ENCODE measurements at places on chromosomes 1 and 21.

- DNase-seq = no peak
These were observed 7.7 kb upstream of the ATP1A1 start for GRCh38 chr1:116365353-116365780.

DNA sequence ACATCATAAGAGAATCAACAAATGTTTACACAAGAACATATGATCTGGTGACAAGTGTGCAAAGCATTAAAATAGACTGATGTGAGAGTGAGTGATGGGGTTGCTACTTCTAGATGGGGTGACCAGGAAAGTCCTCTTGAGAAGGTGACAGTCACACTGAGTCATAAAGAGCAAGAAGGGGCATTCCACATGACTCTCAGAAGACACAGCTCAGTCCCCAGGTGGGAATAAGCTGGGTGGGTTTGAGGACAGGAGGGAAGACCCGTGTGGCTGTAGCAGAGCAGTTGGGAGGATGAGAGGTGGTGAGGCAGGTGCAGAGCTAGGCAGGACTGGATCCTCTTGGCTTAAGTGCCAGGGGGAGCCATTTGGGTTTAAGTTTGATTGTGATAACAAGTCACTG, 53.1 kb downstream of the TNR start:
- DNase-seq = no peak

DNA sequence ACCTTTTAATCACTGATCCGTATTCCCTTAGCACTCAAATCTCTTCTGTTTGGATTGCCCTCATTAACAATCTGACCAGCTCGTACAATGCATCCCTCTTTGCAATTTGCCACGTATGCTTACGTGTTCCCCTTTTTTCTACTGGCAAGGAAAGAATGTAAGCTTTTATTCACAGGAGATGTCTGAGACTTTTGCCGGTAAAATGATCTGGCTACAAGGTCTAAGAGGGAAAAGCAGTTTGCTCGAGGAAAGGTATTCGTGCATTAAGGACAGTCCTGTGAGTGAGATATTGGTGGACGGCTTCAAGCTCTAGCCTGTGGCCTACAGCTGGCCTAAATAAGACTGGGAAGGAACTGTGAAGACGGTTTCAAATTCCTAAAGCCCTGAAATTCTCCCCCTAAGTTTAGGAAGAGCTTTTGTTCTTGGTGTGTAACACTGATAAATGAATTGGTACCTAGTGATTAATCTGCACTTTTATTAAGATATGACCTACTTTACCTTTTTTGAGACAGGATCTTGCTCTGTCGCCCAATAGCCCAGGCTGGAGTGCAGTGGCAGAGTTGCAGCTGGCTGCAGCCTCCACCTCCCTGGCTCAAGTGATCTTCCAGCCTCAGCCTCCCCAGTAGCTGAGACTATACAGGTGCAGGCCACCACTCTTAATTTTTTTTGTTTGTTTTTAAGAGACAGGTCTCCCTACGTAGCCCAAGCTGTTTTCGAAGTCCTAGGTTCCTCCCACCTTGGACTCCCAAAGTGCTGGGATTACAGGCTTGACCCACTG, 895 bp upstream of the UBR4 start:
- no peak for DNase-seq

- no peak for DNase-seq
These were observed 10.7 kb downstream of the LRRC47 start for GRCh38 chr1:3785456-3786157.

DNA sequence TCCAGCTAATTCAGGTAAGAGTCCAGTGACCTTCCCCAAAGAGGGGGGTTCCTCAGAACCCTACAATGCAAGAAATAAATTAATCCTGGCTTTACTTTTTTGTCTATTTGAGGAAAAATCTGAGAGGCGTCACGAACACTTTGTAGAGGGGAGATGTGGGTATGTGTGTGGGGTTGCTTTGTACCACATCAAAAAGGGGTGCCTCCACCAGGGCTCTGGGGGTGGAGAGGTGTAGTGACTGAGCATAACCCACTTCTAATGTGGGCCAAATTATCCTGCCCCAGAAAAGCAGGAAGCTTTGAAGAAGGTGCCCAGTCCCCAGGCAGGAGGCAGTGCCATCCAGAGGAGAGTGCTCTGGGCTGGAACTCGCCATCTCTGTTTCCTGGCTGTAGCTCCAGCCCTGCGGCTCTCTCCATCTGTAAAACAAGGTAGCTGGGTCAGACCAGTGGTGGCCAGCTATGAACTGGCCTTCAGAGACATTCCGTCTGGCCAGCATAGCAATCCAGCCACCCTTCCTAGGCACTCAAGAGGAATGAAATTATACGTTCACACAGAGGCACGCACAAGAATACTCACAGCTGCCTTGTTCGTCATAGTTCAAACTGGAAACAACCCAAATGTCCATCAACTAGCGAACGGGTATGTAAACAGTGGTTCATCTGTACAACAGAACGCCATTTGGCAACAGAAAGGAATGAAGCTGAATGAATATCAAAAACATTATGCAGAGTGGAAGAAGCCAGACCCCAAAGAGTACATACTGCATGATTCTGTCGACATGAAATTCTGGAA, 45.4 kb upstream of the TNFRSF1B start:
- no peak for DNase-seq

- DNase-seq = no peak
These were observed 62.5 kb downstream of the SCCPDH start for GRCh38 chr1:246786606-246787238.

GRCh38 chr21:25640943-25641292, 1.9 kb downstream of the JAM2 start:
- DNase-seq = no peak

DNA sequence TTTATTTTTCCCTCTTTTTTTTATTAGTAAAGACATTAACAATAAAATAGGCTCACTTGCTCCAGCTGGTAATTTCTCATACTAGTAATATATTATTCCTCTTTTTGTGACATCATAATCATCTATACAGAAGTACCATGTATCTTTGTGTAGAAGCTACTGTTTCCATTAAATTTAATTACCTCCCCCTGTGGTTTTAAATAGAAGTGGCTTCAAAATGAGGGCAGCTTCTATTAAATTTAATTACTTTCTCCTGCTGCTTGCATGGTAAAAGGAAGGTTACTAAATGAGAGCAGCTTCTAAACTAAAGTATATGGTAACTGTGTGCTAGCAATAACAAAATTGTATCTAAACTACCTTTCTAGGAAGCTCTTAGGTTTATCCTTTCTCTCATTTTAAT, 94.0 kb downstream of the DPYD start:
- DNase-seq = no peak

DNA sequence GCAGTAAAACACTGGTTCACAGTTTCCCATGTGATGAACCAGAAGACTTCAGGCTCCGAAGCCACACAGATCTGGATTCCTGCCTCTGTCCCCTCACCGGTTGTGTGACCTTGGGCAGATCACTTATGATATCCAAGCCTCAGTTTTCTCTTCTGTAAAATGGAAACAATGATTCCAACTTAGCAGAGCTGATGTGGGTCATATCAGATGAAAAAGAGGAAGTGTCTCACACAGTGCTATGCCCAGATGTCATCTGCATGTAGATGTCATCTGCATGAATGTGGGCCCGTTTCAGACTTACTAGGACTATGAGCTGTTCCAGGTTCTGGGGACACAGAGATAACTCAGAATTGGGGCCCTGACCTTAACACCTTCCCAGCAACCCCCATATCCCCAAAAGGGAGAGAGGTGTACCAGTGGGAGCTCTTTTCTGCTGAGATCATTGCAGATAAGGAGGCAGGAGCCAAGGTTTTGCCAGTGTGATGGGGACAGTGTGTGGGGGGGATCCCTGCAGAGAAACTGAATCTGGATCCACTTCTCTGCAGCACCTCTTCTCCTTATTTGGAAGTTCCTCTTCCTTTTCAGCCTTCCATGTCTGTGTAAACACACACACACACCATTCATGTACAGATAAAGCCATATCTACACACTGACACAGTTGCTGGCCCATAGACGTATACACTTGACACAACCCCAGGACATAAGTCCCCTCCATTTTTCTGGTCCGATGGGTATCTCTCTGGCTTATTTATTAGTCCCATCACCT, 5.0 kb upstream of the ADGRB2 start:
- no peak for DNase-seq

DNA sequence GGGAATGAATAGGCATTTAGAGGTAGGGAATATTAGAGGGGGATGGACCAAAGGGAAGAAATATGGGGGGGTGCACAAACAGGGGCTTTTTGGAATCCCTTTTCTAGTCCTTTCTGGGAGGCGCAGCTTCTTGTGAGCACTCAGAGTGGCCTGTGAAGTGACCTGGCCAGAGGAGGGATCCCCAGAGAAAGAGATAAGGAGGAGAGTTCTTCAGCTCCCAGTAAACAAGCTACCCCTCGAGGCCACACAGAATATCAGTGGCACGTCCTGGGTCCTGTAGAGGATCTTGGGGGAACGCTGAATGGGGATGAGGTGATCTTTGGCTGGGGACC, 19.4 kb downstream of the VANGL2 start:
- DNase-seq = no peak

DNA sequence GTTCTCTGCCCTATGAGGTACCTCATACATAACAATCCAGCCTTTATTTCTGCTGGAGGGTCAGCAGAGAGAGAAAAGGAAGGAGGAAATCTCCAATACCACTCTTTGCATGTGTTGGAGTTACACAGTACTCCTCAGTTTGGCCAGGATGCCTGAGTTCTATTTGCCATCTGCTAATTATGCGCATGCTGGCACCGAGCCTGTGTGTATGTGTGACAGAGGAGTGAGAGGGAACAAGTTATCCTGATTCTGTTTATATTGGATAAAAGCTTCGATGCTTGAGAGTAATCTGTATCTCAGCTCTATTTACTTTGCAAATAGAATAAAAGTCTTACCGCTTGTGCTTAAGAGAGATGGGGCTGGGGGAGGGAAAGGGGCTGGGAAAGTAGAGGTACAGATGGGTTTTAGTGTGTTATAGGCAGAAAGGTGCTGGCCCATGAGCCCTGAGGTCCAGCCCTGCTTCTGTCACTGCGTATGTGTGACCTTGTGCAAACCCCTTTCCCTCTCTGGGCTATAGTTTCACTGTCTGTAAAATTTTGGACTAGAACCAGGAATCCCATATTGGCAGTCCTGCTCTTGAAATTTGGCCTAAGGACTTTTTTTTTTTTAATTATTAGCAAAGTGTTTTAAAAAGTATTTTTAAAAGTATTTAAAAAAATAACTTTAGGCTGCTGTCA, 54.5 kb upstream of the PLXNA2 start:
- DNase-seq = no peak

GRCh38 chr1:230863449-230863848, 4.9 kb downstream of the C1orf198 start:
- DNase-seq = no peak

GRCh38 chr1:244302876-244303609, 148.7 kb downstream of the ADSS2 start:
- no peak for DNase-seq

DNA sequence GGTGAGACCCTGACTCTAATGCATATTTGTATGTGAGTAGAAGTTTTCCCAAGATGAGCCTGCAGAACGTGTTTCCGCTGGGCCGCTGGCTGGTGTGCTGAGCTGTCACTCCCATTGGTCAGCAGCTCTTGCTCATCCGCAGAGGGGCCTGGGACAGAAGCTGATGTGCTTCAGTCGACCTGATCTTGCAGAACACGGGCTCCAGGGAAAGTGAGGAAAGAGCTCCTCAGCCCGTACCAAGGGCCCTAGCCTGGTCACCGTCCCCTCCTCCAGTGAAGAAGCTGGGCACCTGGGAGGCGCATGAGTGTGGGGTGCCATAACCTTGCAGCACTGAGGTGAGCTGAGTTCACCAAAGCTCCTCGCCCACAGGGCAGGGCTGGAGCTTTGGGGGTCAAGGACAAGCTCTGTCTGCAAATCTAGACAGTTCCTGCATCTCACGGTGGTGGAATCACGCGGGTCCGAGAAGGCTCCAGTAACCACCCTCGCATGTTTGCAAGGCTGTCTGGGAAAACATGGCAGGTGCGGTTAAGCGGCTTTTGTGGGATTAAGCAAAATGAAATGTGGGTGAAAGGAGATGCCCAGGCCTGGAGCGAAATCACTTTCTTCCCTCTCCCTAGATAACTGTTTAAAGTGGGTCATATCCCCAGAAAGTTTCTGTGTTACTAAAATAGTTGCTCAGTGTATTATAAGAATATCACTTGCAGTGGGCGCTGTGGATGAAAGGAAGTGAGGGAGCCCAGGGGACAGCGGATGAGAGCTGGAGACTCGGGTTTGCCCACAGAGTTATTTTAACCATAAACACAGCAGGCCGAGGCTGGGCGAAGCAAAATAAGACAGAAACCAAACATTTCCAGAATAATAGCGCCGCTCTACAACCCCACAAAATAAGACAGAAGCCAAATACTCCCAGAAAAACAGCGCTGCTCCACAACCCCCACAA, 33.1 kb upstream of the LRRC3 start:
- DNase-seq = no peak

GRCh38 chr21:17045214-17045853, 467.5 kb upstream of the CXADR start:
- DNase-seq = no peak

GRCh38 chr1:207423560-207424292, 30.4 kb upstream of the CR2 start:
- DNase-seq = no peak

- no peak for DNase-seq
These were observed 160.9 kb downstream of the PBX1 start for GRCh38 chr1:164719676-164720439.

- DNase-seq = no peak
These were observed 15.6 kb downstream of the SERINC2 start for GRCh38 chr1:31428436-31429221.

DNA sequence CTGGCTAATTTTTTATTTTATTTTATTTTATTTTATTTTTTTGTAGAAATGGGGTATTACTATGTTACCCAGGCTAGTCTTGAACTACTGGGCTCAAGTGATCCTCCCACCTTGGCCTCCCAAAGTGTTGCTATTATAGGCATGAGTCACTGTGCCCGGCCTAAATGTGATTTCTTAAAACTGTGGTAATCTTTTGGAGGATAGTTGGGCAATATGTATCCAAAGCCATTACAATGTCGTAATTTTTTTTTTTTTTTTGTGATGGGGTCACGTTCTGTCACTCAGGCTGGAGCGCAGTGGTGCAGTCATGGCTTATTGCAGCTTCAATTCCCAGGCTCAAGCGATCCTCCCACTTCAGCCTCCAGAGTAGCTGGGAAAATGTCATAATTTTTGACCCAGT, 14.2 kb downstream of the ETV3L start:
- DNase-seq = no peak

- no peak for DNase-seq
These were observed 568.8 kb downstream of the AJAP1 start for GRCh38 chr1:5223206-5223605.

- no peak for DNase-seq
These were observed 32.6 kb upstream of the RD3 start for GRCh38 chr1:211524521-211524920.

GRCh38 chr1:46041974-46042373, 90.5 kb downstream of the PIK3R3 start:
- DNase-seq = no peak

All from activated B cell treated with CpG ODN at 0.5 μM for 24 hours (primary cell).